A549 treated with Hydrocortisone at 1 μM for 4 hours (cell line): ENCODE measurements at places on chromosomes 12 and 14. TPM values are rescaled to one million over a fixed set of nuclear protein-coding genes. Genes with fewer than 3 reads are reported as not detected.

ALX1 gene
- 4.0 to 5.0 TPM (median 4.4 TPM) in 5 replicates for total RNA-seq

KRT6C gene
- total RNA-seq, result 0.06 TPM in 1 of 5 replicates, not detected in the others

SLC25A47 gene
- total RNA-seq, result not detected in 5 replicates

DPY19L2 gene
- 1.5 to 2.8 TPM (median 1.9 TPM) in 5 replicates for total RNA-seq

PEX5 gene
- total RNA-seq, result 22.6 to 33.3 TPM (median 28.8 TPM) in 5 replicates

XPOT gene
- 40.4 to 48.9 TPM (median 48.5 TPM) in 5 replicates for total RNA-seq
